ENCODE measurements at places on chromosomes 11 and 22.

- DNase-seq, result peak; percentile 71
Measured at GRCh38 chr11:73851046-73851764, 25.4 kb downstream of the COA4 start.

DNA sequence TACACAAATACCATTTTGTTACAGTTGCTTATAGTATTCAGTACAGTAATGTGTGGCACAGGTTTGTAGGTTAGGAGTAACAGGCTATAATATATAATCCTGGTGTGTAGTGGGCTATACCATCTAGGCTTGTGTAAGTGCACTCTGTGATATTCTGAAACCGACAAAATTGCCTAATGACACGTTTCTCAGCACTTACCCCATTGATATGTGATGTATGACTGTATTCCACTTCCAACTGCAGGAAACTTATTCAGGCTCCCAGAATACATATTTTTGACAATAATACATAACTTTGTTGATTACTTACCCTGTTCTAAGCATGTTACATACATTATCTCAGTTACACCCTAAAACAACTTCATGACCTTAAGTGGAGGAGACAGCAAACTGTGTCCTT, 5.1 kb upstream of the PICALM start:
- no peak for DNase-seq

DNA sequence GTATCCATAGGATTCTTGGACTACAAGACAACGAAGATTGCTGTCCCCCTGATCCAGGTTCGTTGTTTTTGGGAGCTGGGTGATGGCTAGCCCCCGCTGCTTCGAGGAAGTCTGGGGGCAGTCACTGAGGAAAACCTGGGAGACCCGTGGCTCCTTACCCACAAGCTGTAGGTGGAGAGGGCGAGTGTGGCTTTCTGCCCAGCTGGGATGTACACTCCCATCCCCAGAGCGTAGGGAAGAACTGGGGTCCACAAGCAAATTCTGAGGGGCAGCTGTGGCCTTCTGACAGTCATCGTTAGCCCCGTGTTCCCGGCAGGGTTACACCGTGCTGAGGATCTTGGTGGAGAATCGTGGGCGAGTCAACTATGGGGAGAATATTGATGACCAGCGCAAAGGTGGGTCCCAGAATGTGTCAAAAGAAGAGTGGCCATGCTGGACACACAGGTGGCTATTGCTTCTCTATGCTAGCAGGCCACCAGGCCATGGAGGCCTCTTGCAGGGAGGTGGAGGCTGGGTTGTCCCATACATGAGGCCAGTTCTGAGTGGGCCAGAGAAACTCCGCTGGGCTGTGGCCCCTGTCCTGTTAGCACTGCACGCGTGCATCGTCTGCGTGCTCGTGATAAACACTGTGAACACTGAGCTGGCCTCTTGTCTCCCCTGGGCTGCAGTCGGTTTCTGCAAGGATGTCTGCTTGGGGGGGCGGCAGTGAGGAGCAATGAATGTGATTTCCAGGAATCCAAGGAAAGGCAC, 39.8 kb downstream of the GLB1L2 start:
- DNase-seq, result no peak

DNA sequence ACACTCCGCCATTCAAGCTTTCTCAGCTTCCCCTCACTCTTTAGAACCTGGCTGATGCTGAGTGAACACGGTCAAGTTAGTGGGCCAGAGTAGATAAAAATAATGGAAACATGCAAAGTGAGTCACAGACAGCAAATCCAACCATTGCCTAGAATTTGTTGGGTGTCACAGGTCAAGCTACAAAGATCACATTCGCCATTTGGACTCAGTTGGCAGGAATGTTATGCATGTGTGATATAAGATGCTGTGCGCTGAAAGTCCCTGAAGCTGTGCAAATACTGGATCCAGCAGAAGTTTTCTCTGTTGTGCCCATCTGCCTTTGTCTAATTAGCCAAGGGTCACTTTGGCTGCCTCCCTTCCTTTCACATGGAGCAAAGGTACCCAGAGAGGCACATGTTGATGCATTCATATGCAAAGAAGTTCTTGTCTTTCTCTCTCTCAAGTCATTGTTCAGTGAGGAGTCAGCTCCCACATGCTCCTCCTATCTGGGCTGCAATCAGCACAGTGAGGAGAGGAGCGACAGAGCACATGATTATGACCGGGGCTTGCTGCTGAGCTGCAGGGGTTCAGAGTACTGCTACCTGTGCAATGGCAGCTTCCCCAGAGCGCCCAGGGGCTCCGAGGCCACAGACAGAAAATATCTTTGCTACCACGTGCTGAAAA, 39.7 kb downstream of the FLI1 start:
- no peak for DNase-seq

DNA sequence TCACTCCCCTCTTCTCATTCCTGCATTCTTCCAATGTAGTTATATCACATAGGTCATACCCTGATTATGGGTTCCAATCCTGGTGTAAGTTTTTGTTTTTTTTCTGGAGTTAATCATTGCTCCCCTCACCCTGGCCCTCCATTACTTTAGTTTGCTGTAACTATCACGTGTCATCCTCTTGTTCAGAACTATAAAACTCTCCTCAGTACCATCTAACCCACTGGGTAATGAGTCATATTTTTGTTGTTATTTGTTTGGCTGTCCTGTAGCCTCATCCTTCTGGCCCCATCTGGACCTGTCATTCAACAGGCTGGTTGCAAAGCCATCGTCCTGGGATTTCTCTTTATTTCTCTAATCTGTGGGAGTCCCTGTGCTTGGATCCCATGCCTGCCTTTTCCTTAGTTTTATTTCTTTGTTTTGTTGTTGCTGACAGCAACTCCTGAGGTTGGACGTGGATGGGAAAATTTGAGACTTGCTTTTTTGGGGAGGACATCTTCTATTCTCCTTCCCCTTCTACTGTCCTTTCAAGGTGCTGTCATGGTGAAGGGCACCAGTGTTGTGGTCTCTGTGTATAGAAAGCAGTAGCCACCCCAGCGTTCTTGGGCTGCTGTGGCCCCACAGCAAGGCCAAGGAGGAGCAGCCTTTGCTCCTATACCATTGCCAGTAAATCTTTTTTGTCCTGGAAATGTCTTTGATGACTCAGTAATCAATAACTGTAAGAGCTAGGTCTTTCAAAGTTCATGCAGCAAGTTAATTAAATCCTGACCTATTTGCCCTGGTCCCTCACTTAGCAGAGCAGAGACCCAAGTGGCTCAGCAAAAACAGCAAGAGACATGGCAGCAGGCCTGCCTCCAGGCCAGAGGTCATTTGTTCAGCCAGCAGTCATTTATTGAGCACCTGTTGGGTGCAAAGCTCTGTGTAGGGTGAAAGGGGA, 82.5 kb downstream of the C22orf31 start:
- DNase-seq, result no peak

- no peak for DNase-seq
Measured at GRCh38 chr22:17164392-17165024, 5.4 kb upstream of the HDHD5 start.

GRCh38 chr11:27242591-27242990, 120.4 kb downstream of the CCDC34 start:
- peak; percentile 0 for DNase-seq

GRCh38 chr22:31948002-31948401, 3.7 kb downstream of the YWHAH start:
- DNase-seq, result no peak

DNA sequence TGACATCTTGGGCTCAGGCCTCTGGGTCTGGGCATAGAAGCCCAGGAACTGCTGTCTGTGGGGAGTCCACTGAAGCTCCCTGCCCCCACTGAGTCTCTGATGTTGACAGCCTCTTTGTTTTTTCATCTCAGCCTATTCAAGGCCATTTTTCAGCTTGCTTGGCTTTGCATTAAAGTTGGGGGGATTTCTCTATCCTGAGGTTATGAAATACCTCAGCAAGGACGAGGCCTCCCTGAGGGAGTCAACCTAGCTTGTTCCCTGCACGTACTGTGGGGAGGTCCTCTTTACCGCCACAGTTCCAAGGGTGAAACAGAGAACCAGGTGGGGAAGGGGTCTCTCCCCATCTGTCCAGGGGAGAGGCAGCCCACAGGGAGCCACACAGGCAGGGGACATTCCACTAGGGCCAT, 8.4 kb downstream of the KCNQ1OT1 start:
- no peak for DNase-seq

DNA sequence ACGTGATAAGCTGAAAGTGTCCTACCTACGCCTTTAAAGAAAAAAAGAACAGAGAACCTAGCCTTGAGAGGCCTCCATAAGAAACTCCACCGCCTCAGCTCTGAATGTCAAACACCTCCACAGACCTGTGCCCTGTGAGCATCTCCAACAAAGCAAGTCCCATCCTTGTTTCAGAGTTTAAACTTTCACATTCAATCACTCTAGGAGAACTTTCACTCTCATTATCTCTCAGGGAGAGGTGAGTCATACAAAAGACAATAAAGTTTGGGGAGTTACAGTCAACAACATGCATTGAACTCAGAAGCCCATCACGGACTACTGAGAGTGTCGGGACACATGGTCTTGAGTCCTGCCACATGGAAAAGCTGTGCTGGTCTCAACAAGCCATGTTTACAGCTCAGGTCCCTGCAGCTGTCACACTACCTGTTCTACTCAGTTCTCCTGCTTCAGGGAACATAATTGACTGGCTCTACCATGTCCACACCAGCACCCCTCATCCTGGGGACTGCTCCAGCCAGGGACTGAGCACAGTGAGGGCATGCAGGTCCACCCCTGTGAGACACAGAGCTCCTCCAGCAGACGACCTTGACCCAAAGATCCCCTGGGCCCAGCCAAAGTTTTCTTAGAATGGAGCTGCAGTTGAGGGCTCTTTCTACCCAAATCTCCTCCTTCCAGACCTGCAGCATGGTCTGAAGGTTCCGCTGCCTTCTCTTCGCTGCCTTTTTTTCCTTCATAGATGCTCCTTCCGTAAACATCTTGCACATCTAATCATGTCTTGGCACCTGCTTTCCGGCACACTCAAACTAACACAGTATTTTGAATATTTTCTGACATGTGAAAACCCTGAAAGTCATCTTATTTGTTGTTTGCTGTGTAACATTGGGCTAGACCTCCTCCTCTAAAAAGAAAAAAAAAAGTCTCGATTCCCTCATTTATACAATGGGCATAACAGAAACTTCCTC, 114.9 kb downstream of the ETS1 start:
- peak; percentile 15 for DNase-seq

GRCh38 chr22:29265929-29266328, 1.9 kb downstream of the RHBDD3 start:
- no peak for DNase-seq

DNA sequence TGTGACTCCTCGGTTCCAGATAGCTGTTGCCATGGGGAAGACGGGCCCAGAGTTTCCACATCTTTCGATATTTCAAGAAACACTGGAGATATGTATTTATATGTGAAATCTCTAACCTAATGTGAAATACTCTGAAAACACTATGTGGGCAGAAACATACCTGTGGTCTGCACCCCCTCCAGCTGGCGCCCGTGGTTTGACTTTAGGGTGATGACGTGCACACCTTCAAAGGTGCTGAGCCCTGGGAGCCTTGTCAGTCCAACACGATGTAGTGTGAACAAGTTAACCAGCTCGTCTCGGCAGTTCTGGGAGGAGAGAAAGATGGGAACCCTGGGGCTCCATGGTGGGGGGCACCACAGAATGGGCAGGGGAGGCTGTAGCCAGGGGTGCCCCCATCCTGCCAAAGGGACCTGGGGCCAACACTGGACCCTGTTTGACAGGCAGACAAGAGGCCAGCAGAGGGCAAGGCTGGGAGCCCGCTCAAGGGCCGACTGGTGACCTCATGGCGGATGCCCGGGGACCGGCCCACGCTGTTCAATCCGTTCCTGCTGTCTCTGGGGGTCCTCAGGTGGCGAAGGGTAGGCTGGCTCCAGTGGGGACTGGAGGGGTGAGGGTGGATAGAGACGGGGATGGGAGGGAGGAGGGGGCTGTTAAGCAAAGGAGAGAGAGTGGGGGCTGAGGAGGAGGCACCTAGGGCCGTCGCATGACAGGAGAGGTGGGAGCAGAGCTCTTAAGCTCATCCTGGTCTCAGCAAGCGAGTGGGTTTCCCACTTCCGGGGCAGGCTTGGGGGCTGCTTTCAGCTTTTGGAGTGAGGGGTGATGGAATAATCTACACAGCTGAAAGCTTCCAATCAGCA, 43.8 kb downstream of the TRIOBP start:
- DNase-seq, result no peak

DNA sequence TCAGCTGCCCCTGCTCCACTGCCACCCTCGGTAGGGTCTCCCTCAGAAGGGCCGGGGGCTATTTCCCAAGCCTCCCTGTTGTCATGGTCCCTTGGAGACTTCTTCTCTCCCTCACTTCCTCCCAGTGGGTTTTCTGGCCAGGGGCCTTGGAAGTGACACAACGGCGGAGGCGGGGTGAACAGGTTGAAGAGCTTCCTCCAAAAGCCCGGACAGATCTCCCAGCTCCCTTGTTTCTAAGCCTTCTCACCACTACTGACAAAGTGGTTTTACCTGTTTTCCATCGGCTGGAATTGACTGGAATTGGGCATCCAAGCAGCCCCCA, 14.5 kb downstream of the MYH9 start:
- DNase-seq, result peak; percentile 76

DNA sequence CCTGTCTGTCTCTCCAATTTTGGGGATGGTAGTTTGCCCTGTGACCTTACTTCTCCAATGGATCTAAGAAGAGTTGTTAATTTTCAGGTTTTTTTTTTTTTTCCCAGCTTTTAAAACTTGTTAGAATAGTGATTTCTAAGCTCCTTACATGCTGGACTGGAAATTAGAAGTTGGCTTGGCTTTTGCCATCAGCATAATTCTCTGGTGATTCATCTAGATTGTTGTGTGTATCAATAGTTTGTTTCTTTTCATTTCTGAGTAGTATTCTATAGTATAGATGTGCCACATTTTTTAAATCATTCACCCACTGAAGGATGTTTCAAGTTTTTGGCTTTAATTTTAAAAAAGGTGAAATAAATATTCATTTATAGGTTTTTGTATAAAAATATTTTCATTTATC, 51.4 kb downstream of the ADAMTS15 start:
- no peak for DNase-seq

DNA sequence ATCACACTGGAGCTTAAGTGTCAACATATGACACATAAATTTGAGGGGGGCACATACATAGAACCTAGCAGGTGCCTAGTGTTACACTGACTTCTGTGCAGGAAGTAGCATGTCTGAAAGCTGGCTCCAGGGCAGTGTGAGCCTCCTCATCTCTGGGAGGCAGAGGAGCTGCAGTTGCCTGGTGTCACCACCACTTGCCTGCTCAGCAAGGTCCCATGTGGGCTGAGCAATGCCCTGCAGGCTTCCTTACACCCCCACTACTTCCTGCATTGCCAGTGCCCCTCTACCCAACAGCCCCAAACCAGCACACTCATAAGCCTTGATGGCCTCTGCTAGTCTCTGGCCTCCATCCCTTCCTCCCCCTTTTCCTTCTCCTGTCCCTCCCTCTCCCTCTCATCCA, 165.8 kb downstream of the BUD13 start:
- DNase-seq, result no peak

- DNase-seq, result peak; percentile 100
Measured at GRCh38 chr11:62599069-62599696, 2.5 kb downstream of the MTA2 start.

- no peak for DNase-seq
Measured at GRCh38 chr22:17647991-17648390, 9.4 kb downstream of the BCL2L13 start.

DNA sequence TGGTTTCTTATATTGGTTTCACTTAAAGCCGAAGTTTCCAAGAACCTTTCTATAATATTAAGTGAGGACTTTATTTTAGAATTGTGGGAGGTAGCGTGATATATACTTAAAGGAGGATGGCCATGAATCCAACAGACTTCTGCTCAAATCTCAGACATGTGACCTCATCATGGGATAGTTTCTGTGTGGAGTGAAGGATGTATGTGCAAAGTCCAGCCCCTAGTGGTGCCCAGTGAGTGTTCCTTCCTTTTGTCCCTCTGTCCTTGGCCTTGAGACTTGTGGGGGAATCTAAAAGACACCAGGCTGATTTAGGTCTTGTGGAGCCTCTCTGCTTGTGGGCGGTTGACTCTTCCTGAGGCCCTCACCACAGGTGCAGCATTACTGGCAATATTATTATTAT, 43.7 kb downstream of the BARX2 start:
- no peak for DNase-seq

All from common myeloid progenitor, CD34-positive (primary cell).